ENCODE measurements at places on chromosomes 6 and 20.

DNA sequence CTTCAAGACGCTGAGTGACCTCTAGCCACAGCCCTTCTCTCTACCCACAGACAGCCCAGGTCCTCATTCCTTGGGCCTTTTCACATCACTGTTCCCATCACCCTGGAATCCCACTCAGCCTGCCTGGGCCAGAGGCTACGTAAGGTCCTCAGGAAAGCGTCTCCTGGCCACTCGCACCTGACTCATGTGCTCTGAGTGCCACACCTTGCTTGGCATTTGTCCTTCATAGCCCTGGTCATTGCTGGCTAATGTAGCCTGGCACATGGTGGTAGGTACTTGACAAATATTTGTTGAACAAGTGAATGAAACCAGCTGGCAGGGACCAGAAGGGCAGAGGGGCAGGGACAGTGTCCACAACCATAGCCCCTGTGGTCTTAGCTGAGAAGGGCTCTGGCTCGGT, 50.6 kb upstream of the FANCE start:
- no peak for DNase-seq

DNA sequence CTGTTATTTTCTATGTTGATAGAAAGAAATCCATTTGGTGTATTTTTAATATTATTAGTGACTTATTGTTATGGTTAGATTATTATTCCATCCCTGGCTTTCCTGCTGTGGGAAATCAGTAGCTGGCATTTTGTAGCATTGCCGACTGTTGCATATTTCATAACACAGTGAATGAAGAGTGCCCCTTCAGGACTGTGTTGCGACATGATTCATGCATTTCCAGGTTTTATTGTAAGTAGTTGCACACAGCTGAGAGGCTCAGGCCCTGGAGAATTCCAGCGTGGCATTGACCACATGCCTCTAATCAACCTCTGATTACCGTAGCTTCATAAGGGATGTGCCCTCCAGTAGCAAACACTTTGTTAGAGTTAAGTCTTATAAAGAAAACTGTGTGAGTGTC, 263.9 kb downstream of the FARS2 start:
- DNase-seq, result no peak

GRCh38 chr6:137910424-137910834, 43.4 kb downstream of the TNFAIP3 start:
- no peak for DNase-seq

- DNase-seq, result no peak
Observed at GRCh38 chr6:70954176-70954575, 2.7 kb downstream of the B3GAT2 start.

- DNase-seq, result no peak
Observed at GRCh38 chr6:46583721-46584120, 68.9 kb downstream of the CYP39A1 start.

DNA sequence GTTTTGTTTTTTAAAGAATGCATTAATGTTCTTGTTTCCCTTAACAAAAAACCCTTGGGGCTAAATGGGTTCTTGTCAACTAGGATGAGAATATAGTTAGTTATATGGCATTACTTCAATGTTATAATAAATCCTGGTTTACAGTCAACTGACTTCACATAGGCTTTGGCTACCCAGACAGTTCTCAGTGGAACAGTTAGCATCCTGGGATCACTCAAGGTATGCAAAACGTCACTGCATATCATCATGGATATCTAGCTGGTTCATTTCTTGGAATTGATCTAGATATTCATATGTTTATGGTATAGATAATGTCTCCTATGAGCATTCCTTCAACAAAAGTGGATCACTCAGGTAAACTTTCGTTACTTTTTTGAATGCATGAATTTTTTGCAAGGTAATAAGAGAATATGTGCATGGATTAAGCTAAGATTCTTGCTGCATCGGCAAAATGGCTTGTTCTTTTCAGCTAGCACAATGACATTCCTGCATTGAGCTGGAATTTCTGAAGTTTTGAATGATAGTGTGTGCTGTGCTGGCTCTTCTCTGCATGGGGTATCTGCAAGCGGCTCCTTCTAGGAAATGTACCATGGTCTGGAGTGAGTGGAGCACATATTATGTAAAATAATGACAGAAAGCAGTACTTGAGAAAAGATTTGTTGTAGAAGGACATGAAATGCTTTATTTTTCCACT, 138.9 kb downstream of the ADGRG6 start:
- no peak for DNase-seq

- no peak for DNase-seq
Observed at GRCh38 chr6:3751077-3751729, at the start of gene PXDC1. PXDC1 (minus strand) TSS chr6:3751713; CDS start chr6:3751531, 182 bp downstream.

- DNase-seq, result no peak
Observed at GRCh38 chr6:119446115-119446554, 96.6 kb upstream of the MAN1A1 start.

- no peak for DNase-seq
Observed at GRCh38 chr6:142760152-142760551, 184.8 kb downstream of the HIVEP2 start.

GRCh38 chr6:6008089-6008647, 1.4 kb upstream of the NRN1 start:
- DNase-seq, result no peak

DNA sequence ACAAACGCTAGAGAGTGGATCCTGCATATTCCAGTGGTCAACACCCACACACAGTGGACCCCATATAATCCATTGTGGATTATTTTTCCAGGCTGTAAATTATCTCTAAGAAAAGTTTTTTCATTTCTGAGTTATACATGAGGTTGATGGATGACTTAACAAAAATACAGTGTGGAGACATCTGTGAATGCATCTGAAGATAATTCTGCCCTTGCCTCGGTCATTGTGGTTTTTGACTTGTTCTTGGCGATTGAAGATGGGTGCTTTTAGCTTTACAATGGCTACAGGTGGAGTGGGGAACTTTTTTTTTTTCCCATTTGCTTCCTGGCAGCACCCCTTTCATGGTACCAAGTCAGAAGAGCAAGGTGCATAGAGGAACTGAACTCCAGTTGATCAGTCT, 242.7 kb downstream of the MYLK4 start:
- DNase-seq, result no peak

- DNase-seq, result no peak
Observed at GRCh38 chr20:52226370-52226769, 34.8 kb upstream of the ZFP64 start.

DNA sequence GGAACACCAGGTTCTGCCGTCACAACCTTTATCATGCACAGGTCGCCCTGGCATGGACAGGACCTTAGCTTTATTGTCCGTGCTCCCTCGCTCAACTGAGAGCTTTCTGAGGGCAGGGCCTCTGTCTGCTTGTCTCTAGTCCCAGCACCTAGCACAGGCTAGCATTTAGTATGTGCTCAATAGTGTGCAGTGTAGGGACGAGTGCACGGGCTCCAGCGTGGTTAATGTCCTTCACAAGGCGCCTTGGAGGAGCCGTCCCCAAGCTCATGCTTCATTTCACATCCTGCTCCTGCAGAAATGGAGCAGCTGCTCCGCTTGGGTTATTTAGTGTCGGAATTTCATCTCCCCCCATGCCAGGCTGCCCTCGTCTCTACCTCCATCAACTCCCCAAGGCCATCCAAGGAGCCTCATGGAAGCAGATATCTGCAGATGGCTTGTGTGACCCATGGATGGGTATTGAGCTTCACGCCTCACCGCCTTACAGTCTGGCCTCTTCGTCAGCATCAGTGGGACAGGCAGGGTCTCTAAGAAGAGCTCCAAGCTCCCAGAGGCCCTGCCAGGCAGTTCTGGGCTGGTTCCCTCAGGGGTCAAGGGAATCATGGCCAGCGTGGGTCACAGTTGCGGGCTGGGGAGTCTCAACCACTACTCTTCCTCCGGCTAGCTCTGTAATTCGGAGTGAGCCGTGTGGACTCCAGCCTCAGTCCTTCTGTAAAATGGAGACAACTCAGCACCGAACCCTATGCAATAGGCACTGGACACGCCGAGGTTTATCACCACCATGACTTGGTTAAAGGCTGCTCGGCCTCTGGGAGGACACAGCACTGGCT, 60.8 kb upstream of the APCDD1L start:
- DNase-seq, result no peak

GRCh38 chr6:127515234-127515793, 3.8 kb downstream of the MTCL3 start:
- DNase-seq, result peak; percentile 7

- DNase-seq, result no peak
Observed at GRCh38 chr20:35699957-35700624, 886 bp downstream of the ROMO1 start.

DNA sequence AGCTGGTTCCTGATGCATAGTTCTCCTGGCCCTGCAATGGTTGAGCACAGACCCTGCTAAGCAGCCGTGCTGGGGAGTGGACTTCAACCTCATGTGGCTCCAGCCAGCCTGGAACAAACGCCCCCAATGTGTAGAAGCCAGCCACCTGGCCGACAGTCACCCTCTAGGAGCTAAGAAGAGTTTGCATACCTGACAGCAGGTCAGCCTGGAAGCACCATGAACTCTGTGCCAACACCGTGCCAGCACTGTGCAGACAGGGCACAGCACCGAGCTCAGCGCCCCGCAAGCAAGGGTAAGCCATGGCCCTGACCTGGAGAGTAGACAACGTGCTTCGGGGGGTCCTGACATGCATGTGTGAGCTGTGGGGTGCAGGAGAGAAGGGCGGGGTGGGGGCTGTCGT, 356.3 kb downstream of the ZFAND3 start:
- DNase-seq, result no peak

GRCh38 chr6:79764747-79765146, 133.6 kb downstream of the SH3BGRL2 start:
- no peak for DNase-seq

DNA sequence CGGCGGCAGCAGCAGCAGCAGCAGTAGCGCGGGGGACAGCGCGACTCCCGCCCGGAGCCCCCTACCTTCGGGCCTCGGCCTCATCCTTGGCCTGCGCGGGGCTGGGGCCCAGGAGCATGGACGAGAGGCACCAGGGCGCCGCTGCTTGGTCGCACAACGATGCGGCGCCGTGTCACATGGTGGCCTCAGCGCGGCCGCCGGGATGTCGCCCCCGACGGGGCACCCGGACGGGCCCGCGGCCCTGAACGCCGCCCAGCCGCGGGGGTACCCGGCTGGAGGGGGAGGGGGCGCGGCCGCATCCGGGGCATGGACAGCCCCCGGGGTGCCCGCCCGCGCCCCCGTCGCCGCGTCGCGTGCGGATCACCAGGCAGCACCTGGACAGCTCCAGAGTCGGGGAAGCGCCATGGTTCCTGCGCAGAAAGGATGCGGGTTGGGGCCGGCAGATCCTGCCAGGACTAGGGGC, 57.1 kb downstream of the CDH22 start:
- no peak for DNase-seq

- no peak for DNase-seq
Observed at GRCh38 chr6:123810214-123810613, 6.5 kb downstream of the NKAIN2 start.

DNA sequence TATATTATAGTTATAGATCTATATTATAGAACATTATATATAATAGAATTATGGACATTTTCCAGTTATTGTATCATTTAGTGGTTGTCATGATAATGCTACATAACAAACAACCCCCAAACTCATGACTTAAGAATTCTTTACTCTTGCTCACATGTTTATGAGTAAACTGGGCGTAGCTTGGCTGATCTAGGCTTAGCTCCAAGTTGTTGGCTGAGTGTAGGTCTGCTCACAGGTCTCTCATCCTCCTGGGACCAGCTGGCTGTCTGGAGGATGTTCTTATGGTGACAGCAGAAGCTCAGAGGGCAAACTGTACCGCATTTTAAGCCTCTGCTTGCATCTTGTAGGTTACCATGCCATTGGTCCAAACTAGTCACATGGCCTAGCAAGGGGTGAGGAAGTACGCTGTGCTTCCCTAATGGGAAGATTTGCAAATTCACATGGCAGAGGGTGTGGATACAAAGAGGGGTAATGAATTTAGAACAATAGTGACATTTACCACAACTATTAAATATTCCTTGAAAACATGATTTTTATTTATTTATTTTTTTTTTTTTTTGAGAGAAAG, 34.2 kb downstream of the ARHGAP40 start:
- no peak for DNase-seq

DNA sequence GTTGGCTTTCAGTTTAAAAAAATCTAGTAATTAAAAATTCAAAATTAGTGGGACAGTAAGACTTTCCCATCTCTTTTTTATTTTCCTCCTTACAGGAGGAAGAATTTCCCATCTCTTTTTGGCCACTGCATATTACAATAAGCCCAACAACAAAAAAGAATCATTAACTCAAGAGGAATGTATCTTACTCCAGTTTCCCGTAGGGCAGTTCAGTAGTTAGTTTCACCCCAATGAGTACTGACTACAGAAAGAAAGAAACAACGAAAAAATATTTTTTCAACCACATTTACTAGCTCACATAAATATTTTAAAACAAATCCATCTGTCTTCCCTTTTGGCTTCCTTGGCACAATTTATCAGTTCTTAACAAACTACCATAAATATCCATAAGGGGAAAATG, 14.9 kb upstream of the BLOC1S5 start:
- DNase-seq, result no peak

DNA sequence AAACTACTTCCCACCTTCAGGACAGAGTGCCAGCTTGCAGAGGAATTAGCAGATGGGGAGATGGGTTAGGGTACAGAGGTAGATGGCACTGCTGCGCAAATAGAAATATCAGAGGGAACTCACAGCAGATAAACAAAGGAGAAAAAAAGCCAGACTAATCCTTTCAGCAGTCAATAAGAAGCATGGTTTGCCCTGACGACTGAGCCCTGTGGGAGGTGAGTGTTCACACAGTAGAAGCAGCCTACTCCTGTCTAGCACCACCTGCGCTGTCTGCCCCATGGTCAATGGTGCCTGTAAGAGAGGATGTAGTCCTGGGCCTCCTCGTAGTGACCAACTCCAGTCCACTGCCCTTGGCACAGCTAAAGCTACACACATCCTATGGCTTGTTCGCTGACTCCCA, 174.1 kb downstream of the IBTK start:
- DNase-seq, result no peak

GRCh38 chr20:35833241-35833640, 61.4 kb downstream of the PHF20 start:
- DNase-seq, result no peak

DNA sequence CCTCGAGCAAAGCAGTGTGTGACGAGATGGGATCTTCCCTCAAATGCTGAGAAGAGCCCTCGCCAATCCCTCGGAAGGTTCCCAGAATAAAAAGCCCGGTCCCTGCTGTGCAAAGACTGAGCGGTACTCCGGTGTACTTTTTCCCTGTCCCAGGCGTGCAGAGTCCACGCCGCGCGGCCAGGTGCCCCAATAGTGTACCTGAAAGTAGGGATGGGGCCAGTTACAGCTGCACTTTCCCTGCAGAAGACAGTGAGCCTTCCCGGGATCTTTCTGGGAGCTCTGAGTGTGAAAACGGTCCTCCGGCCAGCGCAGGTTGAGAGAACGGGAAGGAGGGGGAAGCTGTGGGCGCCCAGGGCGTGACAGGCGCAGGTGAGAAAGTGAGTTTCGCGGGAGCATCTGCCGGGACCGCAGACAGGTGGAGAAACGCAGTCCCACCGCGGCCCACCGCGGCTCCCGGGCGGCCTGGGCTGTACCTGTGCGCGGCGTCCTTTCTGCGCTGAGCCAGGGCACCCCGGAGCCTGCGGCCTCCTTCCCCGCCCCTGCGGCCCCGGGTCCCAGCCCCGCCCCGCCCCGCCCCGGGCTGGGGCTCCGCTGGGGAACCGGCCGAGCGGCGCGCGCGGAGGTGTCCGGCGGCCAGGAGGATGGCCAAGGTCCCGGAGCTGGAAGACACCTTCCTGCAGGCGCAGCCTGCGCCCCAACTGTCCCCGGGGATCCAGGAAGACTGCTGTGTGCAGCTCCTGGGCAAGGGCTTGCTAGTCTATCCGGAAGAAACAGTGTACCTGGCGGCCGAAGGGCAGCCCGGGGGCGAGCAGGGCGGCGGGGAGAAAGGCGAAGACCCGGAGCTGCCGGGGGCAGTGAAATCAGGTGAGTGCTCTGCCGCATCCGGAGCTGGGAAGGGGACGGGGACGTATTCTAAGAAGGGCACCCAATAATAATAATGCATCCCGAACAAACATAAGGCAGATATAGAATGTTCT, at the start of gene RFX6:
RFX6 (plus strand) TSS at position 608 of the 977 bp plus-strand sequence; CDS start at position 642, 34 bp downstream.
- DNase-seq, result no peak

All from activated CD8-positive, alpha-beta memory T cell treated with anti-CD3 and anti-CD28 coated beads for 1 hour (primary cell).